ENCODE measurements at places on chromosomes 3 and 15.

GRCh38 chr15:86759800-86760523 lies 680.3 kb downstream of the AGBL1 start:
- no peak for DNase-seq

- DNase-seq: no peak
Observed at GRCh38 chr15:31463521-31464102, 137.0 kb downstream of the KLF13 start.

- no peak for DNase-seq
Observed at GRCh38 chr3:15983232-15983631, 185.5 kb upstream of the ANKRD28 start.

GRCh38 chr15:85828126-85828525 lies 33.4 kb upstream of the KLHL25 start:
- no peak for DNase-seq

DNA sequence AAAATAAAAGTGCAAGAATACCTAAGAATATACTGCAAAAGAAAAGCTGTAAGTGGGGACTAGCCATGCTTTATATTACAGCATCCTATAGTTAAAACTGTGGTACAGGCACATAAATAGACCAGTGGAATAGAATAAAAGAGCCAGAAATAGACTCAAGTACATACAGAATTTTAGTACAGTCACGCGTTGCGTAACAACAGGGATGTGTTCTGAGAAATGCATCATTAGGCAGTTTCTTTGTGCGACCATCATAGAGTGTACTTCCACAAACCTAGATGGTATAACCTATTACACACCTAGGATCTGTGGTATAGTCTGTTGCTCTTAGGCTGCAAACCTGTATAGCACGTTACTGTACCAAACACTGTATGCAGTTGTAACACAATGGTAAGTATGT lies 61.8 kb downstream of the PCCB start:
- DNase-seq: no peak

Measured in T-cell (primary cell).